Stimulated activated CD8-positive, alpha-beta memory T cell treated with anti-CD3 and anti-CD28 coated beads, Interleukin-15, amount 100 ng/mL, for 1 hour (primary cell): ENCODE measurements at places on chromosomes 3 and 15.

GRCh38 chr3:115652738-115653137, 29.4 kb downstream of the GAP43 start:
- no peak for DNase-seq

- DNase-seq, result no peak
Measured at GRCh38 chr3:73568371-73568862, 56.3 kb downstream of the PDZRN3 start.

- DNase-seq, result no peak
Measured at GRCh38 chr15:52085299-52085698, 27.3 kb downstream of the BCL2L10 start.

DNA sequence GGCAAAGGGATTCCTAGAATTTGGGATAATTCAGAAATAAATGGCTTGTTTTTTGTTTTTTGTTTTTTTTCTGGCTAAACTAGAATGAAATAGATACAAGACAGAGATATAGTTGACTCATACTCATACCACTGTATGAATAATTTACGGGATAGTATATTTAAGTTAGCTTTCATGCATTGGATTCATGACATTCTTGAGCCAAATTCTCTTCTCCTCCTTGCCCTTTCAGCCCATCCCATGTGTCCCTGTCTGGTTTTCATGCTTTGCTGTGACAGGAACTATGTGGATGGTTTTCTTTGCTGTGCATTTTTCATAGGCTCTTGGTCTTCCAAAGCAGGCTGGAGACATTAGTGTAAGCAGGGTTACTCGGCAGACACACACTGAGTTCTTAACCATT, 66.6 kb upstream of the UMPS start:
- DNase-seq, result no peak

- DNase-seq, result peak; percentile 30
Measured at GRCh38 chr3:146469150-146470017, at the start of gene PLSCR2. PLSCR2 (minus strand) TSS chr3:146469561; CDS start chr3:146459904, 9,657 bp downstream.

DNA sequence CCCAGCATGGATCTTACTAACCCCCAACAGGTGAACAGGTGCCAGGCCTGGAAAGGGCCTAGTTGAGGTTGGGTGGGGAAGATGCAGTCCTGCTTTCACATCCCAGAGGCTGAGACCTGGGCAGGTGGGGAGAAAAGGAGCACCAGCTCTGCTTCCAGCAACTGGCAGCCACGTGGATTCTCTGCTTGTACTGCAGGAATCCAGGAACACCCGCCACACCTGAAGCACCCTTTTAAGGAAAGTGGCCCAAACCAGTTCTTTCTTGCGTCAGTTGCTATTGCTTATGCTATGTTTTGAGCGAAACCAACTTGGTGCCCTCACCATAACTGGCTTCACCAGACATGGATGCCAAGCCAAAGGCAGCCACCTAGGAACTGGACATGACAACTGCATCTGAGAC, 28.1 kb upstream of the NEO1 start:
- DNase-seq, result no peak

- DNase-seq, result no peak
Measured at GRCh38 chr3:39804951-39805350, 4.5 kb upstream of the MYRIP start.

GRCh38 chr3:129305592-129306091, 27.0 kb downstream of the HMCES start:
- no peak for DNase-seq

DNA sequence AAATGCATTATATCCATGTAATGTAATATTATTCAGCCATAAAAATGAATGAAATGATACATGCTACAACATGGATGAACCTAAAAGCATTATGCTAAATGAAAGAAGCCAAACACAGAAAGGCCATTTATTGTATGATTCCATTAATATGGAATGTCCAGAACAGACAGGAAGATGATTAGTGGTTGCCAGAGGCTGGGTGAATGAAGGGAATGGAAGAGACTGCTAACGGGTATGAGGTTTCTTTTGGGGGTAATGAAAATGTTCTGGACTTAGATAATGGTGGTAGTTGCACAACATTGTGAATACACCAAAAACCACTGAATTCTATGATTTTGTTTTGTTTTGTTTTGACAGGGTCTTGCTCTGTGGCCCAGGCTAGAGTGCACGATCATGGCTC, 61.6 kb upstream of the MAP4 start:
- DNase-seq, result no peak

GRCh38 chr15:101501703-101502373, 12.3 kb upstream of the PCSK6 start:
- DNase-seq, result peak; percentile 6
